Smooth muscle cell of the pulmonary artery (primary cell): ENCODE measurements at places on chromosomes 7 and 10. TPM values are rescaled to one million over a fixed set of nuclear protein-coding genes. Genes with fewer than 3 reads are reported as not detected.

PROSER2 gene
- total RNA-seq = 0.98 and 1.9 TPM in 2 replicates

ARHGEF5 gene
- 2.0 and 2.4 TPM in 2 replicates for total RNA-seq

ANKRD7 gene
- 0.20 and 0.33 TPM in 2 replicates for total RNA-seq

ENTPD1 gene
- total RNA-seq = 0.92 and 2.7 TPM in 2 replicates

ABCB1 gene
- 0.72 and 1.5 TPM in 2 replicates for total RNA-seq

PLEKHS1 gene
- total RNA-seq = not detected in 2 replicates

CRCP gene
- 19.4 and 21.2 TPM in 2 replicates for total RNA-seq

TBX20 gene
- total RNA-seq = 0.99 and 4.3 TPM in 2 replicates

TRIM50 gene
- not detected in 2 replicates for total RNA-seq

ZNF503 gene
- total RNA-seq = 12.8 and 19.7 TPM in 2 replicates

ECHDC3 gene
- total RNA-seq = 2.1 and 4.4 TPM in 2 replicates

TMEM229A gene
- total RNA-seq = 0.07 and 0.39 TPM in 2 replicates

FAM180A gene
- 51.3 and 119 TPM in 2 replicates for total RNA-seq

SAMD9 gene
- total RNA-seq = 11.8 and 17.5 TPM in 2 replicates

OR2A5 gene
- not detected in 2 replicates for total RNA-seq

CYREN gene
- 35.0 and 42.9 TPM in 2 replicates for total RNA-seq

C10orf67 gene
- 0.20 TPM in 1 of 2 replicates, not detected in the other for total RNA-seq

BICC1 gene
- 78.2 and 124 TPM in 2 replicates for total RNA-seq

ADARB2 gene
- not detected in 2 replicates for total RNA-seq

KIAA1217 gene
- total RNA-seq = 2.7 and 6.9 TPM in 2 replicates

PPP1R17 gene
- not detected in 2 replicates for total RNA-seq

CRYGN gene
- 0.13 TPM in 1 of 2 replicates, not detected in the other for total RNA-seq

IL2RA gene
- not detected in 2 replicates for total RNA-seq

GPR26 gene
- total RNA-seq = not detected in 2 replicates

CLDN4 gene
- 0.26 TPM in 2 replicates for total RNA-seq

FRAT1 gene
- 0.83 and 1.4 TPM in 2 replicates for total RNA-seq

GCK gene
- total RNA-seq = 1.0 and 1.4 TPM in 2 replicates

HOXA2 gene
- total RNA-seq = 1.2 and 1.4 TPM in 2 replicates

FOXI2 gene
- total RNA-seq = not detected in 2 replicates

SLC18A3 gene
- total RNA-seq = not detected in 2 replicates

PKD2L1 gene
- total RNA-seq = not detected in 2 replicates

LIPM gene
- total RNA-seq = 0.10 and 0.13 TPM in 2 replicates

CLCN1 gene
- total RNA-seq = 0.07 TPM in 1 of 2 replicates, not detected in the other

SEMA3D gene
- total RNA-seq = 11.8 and 22.5 TPM in 2 replicates

POU6F2 gene
- not detected in 2 replicates for total RNA-seq

EPHB4 gene
- 50.6 and 74.9 TPM in 2 replicates for total RNA-seq

NAT16 gene
- not detected in 2 replicates for total RNA-seq

EPO gene
- total RNA-seq = not detected in 2 replicates

COL26A1 gene
- not detected in 2 replicates for total RNA-seq

USP6NL gene
- 9.9 and 11.7 TPM in 2 replicates for total RNA-seq

ANKRD61 gene
- total RNA-seq = 0.13 TPM in 1 of 2 replicates, not detected in the other

LRRC61 gene
- total RNA-seq = 0.26 and 0.36 TPM in 2 replicates

BMS1 gene
- 16.1 TPM in 2 replicates for total RNA-seq

EBLN1 gene
- total RNA-seq = not detected in 2 replicates

POT1 gene
- 38.2 and 44.1 TPM in 2 replicates for total RNA-seq

DGKI gene
- 12.7 and 15.8 TPM in 2 replicates for total RNA-seq

CALHM1 gene
- total RNA-seq = not detected in 2 replicates

CASP7 gene
- 19.8 and 27.6 TPM in 2 replicates for total RNA-seq

CPA2 gene
- not detected in 2 replicates for total RNA-seq

SFTPA1 gene
- total RNA-seq = not detected in 2 replicates

PODXL gene
- total RNA-seq = 1.6 and 23.8 TPM in 2 replicates

COX15 gene
- 36.1 and 44.5 TPM in 2 replicates for total RNA-seq
